ENCODE measurements at places on chromosomes 12 and 14.

- no peak for DNase-seq
These were observed 21.8 kb downstream of the MGAT4C start for GRCh38 chr12:86234316-86234855.

GRCh38 chr14:75191100-75191499, 14.7 kb upstream of the TMED10 start:
- DNase-seq: no peak

- DNase-seq: no peak
These were observed 143.7 kb upstream of the FRMD6 start for GRCh38 chr14:51507906-51508511.

DNA sequence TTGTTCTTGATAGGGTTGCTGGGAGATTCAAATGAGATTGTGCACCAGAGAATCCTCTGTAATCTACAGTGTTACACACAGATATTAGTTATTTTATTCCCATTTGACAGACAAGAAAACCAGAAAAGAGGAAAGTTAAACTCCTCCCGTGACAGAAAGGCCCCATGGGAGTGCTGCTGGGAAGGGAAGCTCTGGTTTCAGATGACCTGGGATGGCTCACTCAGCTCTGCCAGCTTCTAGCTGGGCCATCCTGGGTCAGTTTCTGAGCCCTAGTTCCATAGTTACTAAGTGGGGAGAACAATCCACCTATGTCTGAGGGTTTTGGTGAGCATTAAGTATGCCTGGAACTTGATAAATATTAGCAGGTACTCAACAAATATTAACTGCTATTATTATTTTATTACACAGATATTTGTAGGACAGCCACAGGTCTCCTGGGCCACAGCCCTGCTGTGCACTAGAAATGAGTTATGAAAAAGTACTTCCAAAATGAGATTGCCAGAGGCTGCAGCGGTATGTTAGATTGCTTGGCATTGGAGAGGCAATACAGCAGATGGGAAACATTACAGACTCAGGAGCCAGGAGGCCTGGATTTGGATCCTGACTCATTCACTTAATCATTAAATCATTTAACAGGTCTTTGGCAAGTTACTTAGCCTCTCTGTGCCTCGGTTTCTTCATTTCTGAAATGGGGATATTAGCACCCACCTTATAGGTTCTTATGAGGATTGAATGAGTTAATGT, 47.1 kb upstream of the STON2 start:
- no peak for DNase-seq

- DNase-seq: no peak
These were observed 57.0 kb downstream of the PHLDA1 start for GRCh38 chr12:75974323-75975187.

DNA sequence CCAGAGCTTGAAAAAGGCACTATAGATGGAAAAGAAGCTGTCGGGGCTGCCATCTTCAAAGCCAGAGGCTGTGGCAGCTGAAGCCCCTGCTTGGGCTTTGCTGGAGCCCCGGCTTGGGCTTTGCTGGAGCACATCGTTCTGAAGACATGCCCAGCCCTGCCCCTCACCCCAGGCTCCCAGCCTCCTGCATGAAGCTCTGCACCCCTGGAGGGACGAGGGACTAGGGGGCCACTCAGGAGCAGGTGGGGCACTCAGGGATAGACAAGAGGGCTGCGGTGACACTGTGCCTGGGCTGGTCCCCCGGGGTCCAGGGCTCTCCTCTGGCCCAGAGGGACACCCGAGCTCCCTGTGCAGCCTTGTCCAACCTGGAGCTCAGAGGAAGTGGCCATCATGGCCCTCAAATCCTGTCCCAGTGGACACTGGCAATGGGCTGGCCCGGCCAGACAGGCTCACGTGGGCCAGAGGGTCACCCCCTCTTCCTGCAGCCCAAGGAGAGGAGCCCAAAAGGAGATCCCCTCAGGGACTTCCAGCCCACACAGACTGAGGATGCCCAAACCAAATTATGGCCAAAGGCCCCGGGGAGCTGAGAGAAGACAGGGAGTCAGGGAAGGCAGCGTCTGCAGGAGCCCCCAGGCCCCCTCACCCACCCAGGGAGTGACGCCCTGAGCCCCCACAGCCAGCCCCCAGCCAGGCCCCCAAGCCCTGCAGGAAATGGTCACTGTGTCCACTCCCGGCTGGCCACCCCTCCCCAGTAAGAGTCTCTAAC, 23.1 kb upstream of the C14orf180 start:
- DNase-seq: no peak

All from iPS DF 6.9 (cell line).